NCI-H1105 treated with DMSO at 0.1 percent for 48 hours (cell line): ENCODE measurements at places on chromosomes 12 and 14.

DNA sequence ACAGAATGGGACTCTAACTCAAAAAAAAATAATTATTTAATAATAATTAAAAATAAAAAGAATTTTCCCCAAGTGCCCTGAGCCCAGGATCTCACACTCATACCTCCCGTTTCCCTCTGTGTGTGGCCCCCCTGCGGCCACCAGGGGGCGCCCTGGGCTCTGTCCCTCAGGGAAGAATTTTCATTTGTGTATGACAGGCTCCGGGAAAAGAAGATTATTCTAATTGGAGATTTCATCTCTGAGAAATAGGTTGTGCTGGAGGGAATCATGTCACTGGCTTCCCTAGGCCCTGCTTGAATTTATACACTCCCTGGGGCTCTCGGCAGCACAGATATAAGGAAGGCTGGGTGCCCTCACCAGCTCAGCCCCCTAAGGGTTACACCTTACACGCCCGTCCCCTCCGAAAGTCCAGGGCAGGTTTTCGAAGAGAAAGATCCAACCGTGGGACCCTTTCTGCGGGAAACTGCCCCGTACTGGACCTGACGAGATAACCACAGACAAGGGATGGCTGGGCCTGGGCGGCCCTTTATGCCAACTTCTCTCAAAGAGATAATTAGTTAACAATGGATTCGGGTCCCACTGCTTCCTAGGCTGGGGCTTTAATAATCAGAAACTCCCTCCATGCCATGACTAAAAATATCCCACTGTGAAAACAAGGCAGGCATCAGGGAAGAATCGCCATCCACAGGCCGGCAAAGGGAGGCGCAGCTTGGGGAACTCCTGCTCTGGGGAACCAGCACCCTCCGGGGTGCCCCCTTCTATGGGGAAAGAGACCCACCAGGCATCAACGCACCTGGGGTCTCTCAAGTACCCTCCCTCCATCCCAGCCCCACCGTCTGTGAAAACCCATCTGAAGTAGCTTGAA, 80.7 kb downstream of the KDM2B start:
- DNase-seq: peak; percentile 70

GRCh38 chr14:22668863-22669262, 24.7 kb upstream of the OR6J1 start:
- no peak for DNase-seq

GRCh38 chr14:45261209-45261608, 8.2 kb upstream of the MIS18BP1 start:
- no peak for DNase-seq

GRCh38 chr12:52434760-52435530, 774 bp upstream of the KRT75 start:
- no peak for DNase-seq

DNA sequence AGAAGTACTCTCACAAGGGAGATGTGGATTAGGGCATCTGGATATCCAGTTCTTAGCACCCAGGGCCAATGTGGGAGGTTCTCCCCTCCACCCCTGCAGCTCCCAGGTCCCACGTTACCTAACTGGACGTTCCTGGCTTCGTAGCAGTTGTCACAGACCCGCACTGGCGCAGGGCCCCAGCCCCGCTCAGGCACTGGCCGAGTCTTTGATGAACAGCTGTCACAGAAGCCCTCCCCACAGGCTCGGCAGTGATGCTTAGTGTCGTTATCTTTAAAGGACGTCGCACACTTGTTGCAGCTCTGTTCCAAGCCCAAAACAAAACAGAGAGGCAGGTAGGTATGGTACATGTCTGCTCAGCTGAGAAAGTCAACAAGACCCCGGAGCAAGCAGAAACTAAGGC, 48.4 kb downstream of the DCAF4 start:
- DNase-seq: no peak

- peak; percentile 79 for DNase-seq
These were observed 79.9 kb downstream of the BCL11B start for GRCh38 chr14:99192028-99192621.

DNA sequence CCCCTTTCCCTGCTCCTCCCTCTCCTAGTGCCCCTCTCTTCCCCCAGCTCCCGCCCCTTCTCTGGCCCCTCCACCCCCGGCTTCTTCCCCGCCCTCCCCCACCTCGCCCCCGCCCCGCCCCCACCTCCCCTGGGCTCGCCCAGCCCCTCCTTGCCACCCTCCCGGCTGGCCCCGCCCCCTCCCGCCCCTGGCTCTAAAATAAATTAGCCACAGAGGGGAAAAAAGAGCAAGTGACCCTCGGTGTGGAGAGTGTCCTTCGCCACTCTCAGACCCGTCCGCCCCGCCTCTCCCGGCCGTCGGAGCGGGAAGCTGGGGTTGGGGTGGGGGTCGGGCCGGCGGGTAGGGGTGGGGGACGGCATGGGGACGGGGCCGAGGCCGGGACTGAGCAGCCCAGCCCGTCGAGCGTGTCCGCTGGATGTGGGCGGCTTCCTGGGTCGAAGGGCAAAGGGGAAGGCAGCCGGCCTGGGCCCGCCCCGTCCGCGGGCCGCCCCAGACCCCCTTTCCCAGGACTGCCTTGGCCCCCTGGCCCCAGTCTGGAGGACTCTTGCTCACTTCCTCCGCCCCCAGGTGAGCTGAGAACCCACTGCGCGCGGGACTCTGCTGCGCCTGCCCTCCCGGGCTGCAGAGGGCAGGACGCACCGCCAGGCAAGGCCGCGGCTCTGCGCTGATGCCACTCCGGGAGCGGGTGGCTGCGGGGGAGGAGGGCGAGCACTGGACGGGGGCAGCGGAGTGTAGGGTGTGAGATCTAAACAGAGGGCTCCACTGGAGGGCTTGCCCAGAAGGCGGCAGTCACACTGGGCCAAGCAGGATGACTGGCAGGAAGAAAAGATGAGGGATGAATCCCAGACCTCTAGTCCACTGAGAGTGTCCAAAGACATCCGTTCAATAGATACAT, 570 bp upstream of the FIGNL2 start:
- no peak for DNase-seq

DNA sequence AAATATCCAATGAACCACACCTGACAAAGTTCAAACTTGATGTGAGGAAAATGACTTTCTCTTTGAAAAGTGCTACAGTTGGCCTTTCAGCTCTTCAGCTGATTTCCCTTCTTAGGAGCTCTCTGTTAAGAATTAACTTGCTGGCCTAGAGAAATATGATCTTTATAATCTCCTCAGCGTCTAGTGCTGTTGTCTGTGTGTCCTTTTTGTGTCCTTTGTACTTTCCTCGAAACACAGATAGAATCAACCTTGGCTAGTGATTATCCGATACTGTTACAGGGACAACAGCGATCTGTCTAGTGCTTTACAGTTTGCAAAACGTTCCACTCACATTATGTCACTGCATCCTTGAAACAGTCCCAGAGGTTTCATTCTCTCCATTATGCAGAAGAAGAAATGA, 162.8 kb upstream of the RMST start:
- no peak for DNase-seq

DNA sequence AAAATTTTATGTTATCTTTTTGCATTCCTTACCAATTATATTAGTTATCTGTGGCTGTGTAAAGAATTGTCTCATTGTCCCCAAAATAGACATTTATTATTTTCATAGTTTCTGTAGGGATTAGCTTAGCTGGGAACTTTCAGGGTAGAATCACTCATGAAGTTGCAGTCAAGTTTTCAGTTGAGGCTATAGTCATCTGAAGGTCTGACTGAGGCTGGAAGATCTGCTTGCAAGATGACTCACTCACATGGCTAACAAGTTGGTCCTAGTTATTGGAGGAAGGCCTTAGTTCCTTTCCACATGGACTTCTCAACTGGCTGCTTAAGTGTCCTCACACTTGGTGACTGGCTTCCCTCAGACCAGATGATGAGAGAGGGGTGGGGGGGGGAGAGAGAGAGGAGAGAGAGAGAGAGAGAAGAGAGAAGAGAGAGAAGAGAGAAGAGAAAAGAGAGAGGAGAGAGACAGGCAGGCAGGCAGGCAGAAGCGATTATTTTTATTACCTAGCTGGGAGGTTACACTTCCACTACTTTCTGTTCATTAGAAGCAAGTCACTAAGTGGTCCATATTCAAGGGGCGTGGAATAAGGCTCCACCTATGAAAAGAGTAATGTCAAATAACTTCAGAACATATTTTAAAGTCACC, 6.4 kb downstream of the AP5M1 start:
- no peak for DNase-seq

DNA sequence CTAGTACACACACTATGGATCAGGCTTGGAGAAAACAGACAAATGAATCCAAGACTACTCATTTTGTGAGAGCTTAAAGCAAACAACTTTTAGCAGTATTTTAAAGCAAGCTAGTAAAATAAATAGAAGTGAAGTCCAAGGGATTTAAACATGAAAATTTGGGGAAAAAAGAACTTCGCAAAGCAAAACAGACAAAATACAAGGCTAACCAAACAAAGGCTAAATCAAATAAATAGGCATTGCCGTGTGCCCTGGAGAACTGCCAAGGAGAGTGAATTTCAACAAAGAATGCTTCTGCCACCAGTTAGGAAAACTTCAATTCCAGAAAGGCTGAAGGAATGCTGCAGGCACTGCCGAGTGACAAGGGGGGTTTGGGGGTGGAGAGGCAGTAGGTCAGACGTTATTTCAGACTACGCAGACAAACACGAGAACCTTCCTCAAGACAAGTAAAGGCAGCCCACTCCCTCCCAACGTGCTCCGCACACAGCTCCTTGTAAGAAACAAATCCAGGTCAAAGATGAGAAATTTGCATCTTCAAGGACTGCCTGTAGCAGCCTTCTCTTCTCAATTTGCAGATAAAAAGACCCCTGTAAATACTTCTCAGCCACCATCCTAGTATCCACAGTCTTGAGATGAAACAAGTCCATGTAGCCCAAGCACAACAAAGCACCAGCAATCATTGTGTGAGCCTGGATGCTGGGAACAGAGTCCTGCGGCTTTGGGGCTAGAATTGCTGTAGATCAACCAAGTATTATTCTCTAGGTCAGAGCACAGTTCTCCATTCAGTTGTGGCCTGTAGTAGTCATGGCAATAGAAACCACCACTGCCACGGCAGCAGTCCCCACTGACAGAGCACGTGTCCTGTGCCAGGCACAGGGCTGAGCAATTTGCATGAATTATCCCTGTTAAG, 43.3 kb downstream of the EFCAB11 start:
- peak; percentile 12 for DNase-seq

GRCh38 chr12:119869720-119870119, 7.4 kb downstream of the CIT start:
- DNase-seq: no peak

DNA sequence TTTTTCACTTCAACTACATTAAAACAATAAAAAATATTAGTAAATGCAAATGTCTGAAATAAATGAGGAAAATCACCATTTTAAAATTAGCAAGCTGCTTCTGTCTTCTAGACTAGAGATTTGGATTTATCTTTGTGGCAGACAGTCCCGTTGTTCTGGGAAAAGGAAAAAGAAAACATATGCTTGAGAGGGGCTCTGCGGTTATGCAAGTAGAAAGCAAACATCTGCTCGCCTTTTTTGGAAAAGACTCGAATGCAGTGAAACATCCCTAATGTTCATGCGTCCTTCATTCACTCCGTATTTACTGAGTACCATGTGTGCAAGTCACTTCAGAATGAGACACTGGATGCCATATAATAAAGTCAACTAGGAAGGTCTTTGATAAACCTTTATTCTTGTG, 44.9 kb downstream of the IFNG start:
- DNase-seq: no peak

- no peak for DNase-seq
These were observed 48.5 kb downstream of the EFCAB11 start for GRCh38 chr14:89906000-89906399.

GRCh38 chr14:66974397-66975025, 214.7 kb upstream of the GARIN2 start:
- no peak for DNase-seq

- no peak for DNase-seq
These were observed 6.5 kb downstream of the NFE2 start for GRCh38 chr12:54294152-54294952.

DNA sequence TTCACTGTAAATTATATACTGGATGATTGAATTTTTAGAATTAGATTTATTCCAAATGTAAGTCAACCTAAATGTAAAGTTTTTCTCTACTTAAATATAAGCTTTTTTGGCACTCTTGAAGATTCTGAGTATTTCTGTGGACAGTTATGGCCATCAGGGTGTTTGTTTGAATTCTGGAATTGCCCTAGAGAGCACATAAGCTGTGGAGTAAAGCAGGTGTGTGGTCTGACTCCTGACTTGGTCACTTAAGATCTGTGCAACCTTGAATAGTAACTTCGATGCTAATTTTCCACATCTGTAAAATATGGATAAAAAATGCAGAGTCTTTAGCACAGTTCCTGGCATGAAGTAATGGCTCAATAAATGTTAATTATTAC, 64.4 kb downstream of the FUT8 start:
- no peak for DNase-seq

DNA sequence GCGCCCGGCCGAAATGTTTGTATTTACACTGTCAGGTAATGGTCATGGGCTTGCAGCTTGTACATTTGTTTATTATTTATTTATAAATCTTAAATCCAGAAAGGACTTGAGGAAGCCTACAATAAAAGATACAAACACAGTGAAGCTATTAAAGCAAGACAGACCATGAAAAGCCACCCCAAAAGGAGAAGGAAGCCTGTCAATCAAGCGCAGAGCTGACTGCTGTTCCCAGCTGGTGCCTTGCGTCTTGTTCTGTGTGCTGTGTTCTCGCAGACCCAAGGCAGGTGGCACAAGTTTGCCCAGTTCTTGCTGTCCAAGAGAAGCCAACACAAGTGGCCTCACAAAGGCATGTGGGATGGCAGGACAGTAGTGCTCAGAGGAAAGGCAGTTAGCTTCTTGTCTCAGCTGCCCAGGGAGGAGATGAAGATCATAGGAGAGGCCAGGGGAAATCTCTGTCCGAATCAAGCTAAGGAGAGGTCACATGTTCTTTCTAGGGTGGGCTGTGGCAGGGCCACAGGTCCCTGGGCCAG, 73.2 kb downstream of the SLC25A47 start:
- no peak for DNase-seq

- DNase-seq: no peak
These were observed 1.9 kb upstream of the SP7 start for GRCh38 chr12:53338017-53338416.

DNA sequence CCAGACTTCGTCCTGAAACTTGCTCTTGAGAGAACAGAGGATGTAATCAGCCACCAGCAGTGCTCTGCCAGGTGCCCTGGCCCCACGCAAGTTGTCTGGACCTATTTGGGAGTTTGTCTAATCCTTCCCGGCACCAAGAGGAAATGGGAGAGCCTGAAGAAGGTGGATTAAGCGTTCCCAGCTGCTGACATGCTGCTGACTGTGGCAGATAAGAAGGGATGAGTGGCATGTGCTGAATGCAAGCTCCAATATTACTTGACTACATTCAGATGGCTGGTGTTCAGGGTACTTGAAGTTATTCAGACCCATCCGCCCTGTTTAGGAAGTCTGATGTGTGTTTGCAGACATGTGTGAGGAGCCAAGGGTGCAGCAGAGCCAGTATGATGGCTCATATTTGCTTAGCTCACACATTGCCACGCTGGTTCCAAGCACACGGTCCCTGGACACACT, 440.6 kb upstream of the CCDC196 start:
- no peak for DNase-seq

DNA sequence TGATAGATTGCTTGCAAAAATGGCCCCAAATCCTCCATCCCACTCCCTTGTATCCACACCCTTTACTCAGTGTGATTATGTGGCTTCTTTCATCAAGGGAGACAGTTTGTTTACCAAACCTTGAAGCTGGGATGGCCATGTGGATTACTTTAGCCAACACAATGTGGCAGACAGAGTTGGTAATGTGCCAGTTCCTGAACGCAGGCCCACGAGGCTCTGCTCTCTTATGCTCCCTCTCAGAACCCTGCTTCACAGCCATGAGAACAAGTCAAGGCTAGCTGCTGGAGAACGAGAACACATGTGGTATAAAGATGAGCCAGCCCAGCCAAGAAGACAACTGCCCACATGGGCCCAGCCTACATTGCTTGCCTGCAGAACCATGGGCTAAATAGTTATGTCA, 162.3 kb downstream of the NDUFA12 start:
- peak; percentile 78 for DNase-seq
